ENCODE measurements at places on chromosomes 2 and 18. TPM values are rescaled to one million over a fixed set of nuclear protein-coding genes. Genes with fewer than 3 reads are reported as not detected.

The LTBP1 gene
- total RNA-seq, result 5.1 TPM

The SAG gene
- total RNA-seq, result not detected

The CHRND gene
- total RNA-seq, result not detected

The REG3G gene
- 0.86 TPM for total RNA-seq

The CCL20 gene
- total RNA-seq, result 0.30 TPM
